ENCODE measurements at places on chromosomes 7 and 10. TPM values are rescaled to one million over a fixed set of nuclear protein-coding genes. Genes with fewer than 3 reads are reported as not detected.

GRCh38 chr10:115092258-115092554 is 959 bp upstream of the ATRNL1 start:
- no peak for DNase-seq

DNA sequence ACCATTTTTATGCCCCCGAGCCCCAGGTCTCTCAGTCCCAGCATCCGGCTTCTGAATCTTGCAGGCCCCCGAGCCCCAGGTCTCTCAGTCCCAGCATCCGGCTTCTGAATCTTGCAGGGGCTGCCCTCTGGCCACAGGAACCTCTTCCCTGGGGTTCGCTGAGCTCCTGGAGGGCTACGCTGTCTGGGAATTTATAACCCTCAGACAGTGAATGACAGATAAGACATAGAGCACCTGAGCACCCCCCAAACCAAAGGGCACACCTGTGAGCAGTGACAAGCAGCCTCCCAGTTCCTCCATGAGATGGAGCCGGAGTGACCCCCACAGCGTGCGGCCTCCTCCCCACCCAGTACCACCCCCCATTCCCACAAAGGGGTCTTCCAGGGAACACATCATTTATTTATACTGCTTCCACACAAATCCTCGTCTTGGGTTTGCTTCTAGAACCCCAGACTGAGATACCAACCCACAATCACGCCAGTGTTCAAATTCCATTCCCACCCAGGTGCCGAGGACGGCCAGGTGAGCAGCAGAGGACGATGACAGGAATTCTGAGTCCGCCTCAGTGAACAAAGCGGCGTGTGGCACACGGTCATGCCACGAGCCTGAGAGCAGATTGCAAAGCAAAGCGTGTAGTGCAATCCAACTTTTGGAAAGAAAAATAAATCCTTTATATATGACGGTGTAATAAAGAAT is 57.7 kb upstream of the FAM20C start:
- DNase-seq, result no peak

Gene NODAL
- 41.1 TPM for total RNA-seq

- DNase-seq, result no peak
Observed at GRCh38 chr7:12294701-12295100, 83.6 kb downstream of the TMEM106B start.
